CD4-positive, alpha-beta T cell (primary cell): ENCODE measurements at places on chromosomes 4 and X. TPM values are rescaled to one million over a fixed set of nuclear protein-coding genes. Genes with fewer than 3 reads are reported as not detected.
A peak's percentile ranks its signal among the peaks of the same experiment; 100 is the strongest.

The TCEAL2 gene
- total RNA-seq, result 0.59 TPM

The DAPP1 gene
- 8.3 TPM for total RNA-seq

The CCDC158 gene
- total RNA-seq, result not detected

The DGKK gene
- not detected for total RNA-seq

The ZCCHC18 gene
- total RNA-seq, result 3.8 TPM

The MAOB gene
- total RNA-seq, result not detected

The F9 gene
- total RNA-seq, result not detected

The LANCL3 gene
- total RNA-seq, result 0.11 TPM

The SPON2 gene
- 15.7 TPM for total RNA-seq

GRCh38 chr4:122776916-122777315, 44.4 kb downstream of the BBS12 start:
- no peaks in the 10 kb centered on the region for H3K27me3 ChIP-seq
- no peak overlapping the region for H3K27ac ChIP-seq
- H3K4me1 ChIP-seq, result no peaks in the 10 kb centered on the region
- no peak overlapping the region for H3K4me3 ChIP-seq
- H3K36me3 ChIP-seq, result no peaks in the 10 kb centered on the region

DNA sequence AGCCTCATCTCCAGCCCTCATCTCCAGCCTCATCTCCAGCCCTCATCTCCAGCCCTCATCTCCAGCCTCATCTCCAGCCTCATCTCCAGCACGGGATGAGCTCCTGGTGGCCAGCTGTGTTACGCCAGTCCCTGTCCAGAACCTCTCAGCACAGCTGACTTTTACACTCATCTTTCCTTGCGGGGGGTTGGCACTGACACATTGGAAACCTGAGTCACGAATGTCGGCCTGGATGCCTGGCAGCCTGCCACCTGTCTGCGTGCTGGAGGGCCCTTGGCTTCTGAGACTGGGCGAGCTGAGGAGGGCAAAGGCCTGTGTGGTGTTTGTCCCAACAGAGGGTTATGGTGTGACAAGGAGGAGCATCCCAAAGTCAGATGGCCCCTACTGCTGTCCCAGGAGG, 66.1 kb upstream of the HGFAC start:
- no peak for DNase-seq
- H3K27me3 ChIP-seq, result no peaks in the 10 kb centered on the region
- peaks cover 28% of the 10 kb centered on the region for H3K4me1 ChIP-seq
- no peak overlapping the region for H3K27ac ChIP-seq

- no peaks in the 10 kb centered on the region for H3K4me1 ChIP-seq
- H3K4me3 ChIP-seq, result no peak overlapping the region
- DNase-seq, result no peak
- no peaks in the 10 kb centered on the region for H3K27me3 ChIP-seq
Observed at GRCh38 chr4:184147858-184148737, 69.6 kb downstream of the ENPP6 start.

- no peak overlapping the region for H3K4me3 ChIP-seq
- no peaks in the 10 kb centered on the region for H3K36me3 ChIP-seq
- peak overlapping the region; percentile 63 for H3K27ac ChIP-seq
- H3K4me1 ChIP-seq, result peaks cover 70% of the 10 kb centered on the region
Observed at GRCh38 chrX:13082206-13083065, 38.0 kb upstream of the FAM9C start.

DNA sequence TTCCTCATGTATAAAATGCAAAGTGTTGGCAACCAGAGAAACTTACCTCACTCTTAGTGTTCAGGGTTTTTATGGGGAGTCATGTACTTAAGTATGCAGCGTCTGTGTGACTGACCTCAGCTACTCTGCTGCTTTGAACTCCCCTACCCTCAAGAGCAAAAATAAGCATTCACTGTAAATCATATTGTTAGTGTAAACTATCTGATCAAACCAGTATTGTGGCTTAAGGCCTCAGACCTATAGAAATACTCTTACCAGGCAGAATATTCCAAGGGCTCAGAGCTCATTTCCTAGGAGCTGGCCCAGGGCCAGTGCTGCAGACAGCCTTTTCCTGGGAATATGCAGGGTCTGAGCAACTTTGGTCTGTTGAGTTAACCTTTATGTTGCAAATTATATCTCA, 453.1 kb downstream of the CCSER1 start:
- H3K4me3 ChIP-seq, result no peak overlapping the region
- H3K4me1 ChIP-seq, result no peaks in the 10 kb centered on the region
- no peak overlapping the region for H3K27ac ChIP-seq
- no peaks in the 10 kb centered on the region for H3K27me3 ChIP-seq

DNA sequence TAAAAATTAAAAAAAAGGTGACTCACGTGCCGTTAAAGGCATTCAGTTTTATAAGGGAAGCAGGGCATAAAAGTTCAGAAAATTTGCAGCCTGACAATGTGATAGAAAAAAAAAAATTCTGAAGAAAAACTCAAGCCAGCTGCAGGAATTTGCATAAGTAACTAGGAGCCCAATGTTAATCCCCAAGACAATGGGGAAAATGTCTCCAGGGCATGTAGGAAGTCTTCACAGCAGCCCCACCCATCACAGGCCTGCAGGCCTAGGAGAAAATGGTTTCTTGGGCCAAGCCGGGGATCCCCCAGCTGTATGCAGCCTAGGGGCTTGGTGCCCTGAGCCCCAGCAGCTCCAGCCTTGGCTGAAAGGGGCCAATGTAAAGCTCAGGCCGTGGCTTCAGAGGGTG, 31.2 kb downstream of the CHM start:
- H3K27me3 ChIP-seq, result no peaks in the 10 kb centered on the region
- no peaks in the 10 kb centered on the region for H3K36me3 ChIP-seq
- peaks cover 3% of the 10 kb centered on the region for H3K4me1 ChIP-seq
- H3K4me3 ChIP-seq, result no peak overlapping the region
- no peak overlapping the region for H3K27ac ChIP-seq
- DNase-seq, result no peak

DNA sequence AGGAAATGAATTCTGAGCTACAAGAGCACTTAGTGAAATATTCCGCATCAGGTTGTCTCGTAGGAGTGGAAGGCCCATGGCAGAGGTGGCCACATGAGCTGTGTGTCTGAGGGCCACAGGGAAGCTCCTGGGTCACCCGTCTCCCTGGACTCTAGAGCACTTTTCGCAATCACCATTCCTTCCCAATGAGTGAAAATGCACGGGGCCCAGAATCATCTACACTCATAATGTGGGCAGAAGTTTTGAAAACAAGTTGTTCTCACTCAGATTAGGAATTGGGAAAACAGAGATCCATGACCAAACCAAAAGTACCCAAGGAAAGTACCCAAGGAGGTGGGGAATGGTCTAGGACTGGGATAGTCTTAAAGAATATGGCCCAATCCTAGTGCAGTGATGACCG, 94.4 kb downstream of the SCD5 start:
- H3K27me3 ChIP-seq, result peaks cover 4% of the 10 kb centered on the region
- H3K4me1 ChIP-seq, result no peaks in the 10 kb centered on the region
- no peak overlapping the region for H3K27ac ChIP-seq
- no peaks in the 10 kb centered on the region for H3K36me3 ChIP-seq
- H3K4me3 ChIP-seq, result no peak overlapping the region

GRCh38 chr4:56959100-56959499, 18.3 kb downstream of the NOA1 start:
- no peaks in the 10 kb centered on the region for H3K27me3 ChIP-seq
- H3K27ac ChIP-seq, result no peak overlapping the region
- no peak overlapping the region for H3K4me3 ChIP-seq
- peaks cover 12% of the 10 kb centered on the region for H3K36me3 ChIP-seq
- no peaks in the 10 kb centered on the region for H3K4me1 ChIP-seq

DNA sequence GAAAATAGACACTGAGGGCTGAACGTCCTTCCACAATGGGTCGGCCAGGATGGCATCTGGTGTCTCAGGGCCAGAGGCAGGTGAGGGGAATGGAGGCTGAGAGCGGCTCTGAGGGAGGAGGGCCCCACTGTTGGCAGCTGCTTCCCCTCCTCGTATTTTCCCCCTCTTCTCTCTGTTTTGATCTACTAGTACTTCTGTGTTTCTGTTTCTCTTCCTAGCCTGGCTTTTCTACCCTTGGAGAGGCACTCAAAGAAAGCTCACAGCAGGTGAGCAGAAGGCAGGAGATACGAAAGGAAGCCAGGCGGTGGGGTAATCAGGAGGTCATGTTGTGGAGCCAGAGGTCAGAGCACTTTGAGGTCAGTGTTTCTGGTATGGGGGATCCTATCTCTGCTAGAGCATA, 151.8 kb upstream of the GATB start:
- H3K4me3 ChIP-seq, result no peak overlapping the region
- no peak for DNase-seq
- no peaks in the 10 kb centered on the region for H3K4me1 ChIP-seq
- H3K36me3 ChIP-seq, result no peaks in the 10 kb centered on the region

- H3K4me3 ChIP-seq, result no peak overlapping the region
- H3K36me3 ChIP-seq, result no peaks in the 10 kb centered on the region
- DNase-seq, result no peak
- H3K27me3 ChIP-seq, result no peaks in the 10 kb centered on the region
Observed at GRCh38 chr4:138334346-138335016, 92.3 kb upstream of the SLC7A11 start.

GRCh38 chrX:150508451-150509367, 59.7 kb upstream of the MTM1 start:
- H3K36me3 ChIP-seq, result no peaks in the 10 kb centered on the region
- H3K27ac ChIP-seq, result no peak overlapping the region
- DNase-seq, result no peak
- no peak overlapping the region for H3K4me3 ChIP-seq
- no peaks in the 10 kb centered on the region for H3K27me3 ChIP-seq
- no peaks in the 10 kb centered on the region for H3K4me1 ChIP-seq

DNA sequence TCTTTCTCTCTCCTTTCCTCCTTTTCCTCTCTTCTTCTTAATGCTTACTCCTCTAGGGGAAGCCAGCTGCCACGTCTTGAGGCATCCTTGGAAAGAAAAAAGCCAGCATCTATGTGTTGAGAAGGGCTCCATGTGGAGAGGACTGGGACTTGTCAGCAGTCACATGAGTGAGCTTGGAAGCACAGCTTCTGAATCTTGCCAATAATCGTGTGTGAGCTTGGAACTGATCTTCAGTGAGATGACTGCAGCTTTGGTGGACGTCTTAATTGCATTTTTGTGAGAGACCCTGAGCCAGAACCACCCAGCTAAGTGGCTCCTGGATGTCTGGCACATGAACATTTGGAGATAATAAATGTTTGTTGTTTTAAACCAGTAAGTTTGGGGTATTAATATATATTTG, 371.7 kb downstream of the SLITRK2 start:
- no peaks in the 10 kb centered on the region for H3K4me1 ChIP-seq
- DNase-seq, result no peak
- H3K27ac ChIP-seq, result no peak overlapping the region
- no peaks in the 10 kb centered on the region for H3K36me3 ChIP-seq
- no peak overlapping the region for H3K4me3 ChIP-seq

DNA sequence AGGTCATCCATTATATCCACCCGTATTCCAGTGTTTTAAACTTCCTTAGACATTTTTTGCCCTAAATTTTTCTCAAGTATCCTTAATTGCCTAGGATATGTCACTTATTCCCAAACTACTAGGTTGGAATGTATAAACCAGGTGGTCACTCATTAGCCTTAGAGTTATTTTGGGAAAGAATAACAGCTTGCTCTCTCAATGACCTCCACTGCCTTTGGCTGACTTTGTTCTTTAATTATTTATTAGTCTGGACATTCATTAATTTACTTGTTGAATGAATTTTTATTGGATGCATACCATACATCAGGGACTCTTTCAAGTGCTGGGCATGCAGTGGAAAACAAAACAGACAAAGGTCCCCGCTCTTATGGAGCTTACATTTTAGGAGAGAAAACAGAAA, 609.3 kb upstream of the IGFBP7 start:
- no peak for DNase-seq
- H3K36me3 ChIP-seq, result no peaks in the 10 kb centered on the region
- H3K27me3 ChIP-seq, result no peaks in the 10 kb centered on the region
- no peak overlapping the region for H3K27ac ChIP-seq
- H3K4me1 ChIP-seq, result no peaks in the 10 kb centered on the region
- no peak overlapping the region for H3K4me3 ChIP-seq

GRCh38 chrX:30904632-30905031, 15.6 kb upstream of the TAB3 start:
- no peak overlapping the region for H3K4me3 ChIP-seq
- DNase-seq, result no peak
- H3K27me3 ChIP-seq, result no peaks in the 10 kb centered on the region
- H3K4me1 ChIP-seq, result no peaks in the 10 kb centered on the region

DNA sequence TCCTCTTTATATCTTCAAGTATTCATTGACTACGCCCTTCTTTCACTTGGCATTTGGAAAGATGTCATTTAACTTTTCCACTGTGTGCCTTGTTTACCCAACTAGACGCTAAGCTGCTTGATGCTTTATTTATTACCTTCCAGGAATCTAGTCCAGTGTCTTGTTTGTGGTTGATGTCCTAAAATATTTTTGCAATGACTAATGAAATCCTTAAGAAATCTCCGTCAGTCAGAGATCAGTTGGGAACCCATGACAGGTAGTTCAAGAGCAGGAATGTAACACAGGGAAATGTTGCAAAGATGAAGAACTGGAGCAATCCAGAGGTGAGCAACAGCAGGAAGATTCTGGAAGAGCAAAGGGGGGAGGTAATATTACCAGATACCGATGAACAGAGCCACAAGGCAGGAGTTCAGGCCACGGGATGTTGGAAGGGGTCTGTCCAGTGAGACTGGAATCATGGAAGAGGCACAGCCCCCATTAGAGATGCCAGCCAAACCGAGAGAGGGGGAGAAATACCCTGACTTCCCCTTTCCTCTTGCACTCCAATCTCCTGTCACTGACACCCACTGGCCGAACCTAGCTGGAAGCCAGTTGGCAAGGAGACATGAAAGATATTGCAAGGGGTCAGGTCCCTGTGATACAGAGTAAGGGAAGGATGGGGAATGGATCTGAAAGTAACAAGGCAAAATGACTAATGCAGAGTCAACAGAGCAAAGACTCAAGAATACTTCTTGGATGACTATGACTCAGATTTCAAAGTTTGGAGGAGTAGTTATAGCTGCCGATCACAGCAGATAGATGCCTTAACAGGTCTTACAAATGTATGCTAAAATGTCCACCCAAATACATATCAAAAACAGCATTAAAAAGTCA, 62.7 kb upstream of the PHKA2 start:
- no peaks in the 10 kb centered on the region for H3K4me1 ChIP-seq
- H3K27me3 ChIP-seq, result no peaks in the 10 kb centered on the region
- DNase-seq, result no peak
- no peak overlapping the region for H3K4me3 ChIP-seq
- no peaks in the 10 kb centered on the region for H3K36me3 ChIP-seq

DNA sequence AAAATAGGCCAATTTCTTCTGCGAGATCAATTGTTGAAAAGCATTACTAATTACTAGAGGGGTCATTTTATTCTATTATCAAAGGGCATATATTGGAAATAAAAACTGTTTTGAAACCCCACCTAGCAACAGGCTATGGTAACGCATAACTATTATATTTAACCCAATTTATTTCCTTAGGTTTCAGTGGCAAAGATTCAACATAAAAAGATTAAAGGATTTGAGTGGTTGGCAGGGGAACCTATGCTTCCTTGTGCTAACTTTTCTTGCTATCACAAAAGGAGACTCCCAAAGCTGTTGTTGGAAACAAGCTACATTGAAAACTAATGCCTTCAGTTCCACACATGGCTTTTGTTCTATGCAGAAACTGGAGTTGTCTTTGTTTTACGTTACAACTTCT, 166.9 kb upstream of the KLF3 start:
- no peaks in the 10 kb centered on the region for H3K27me3 ChIP-seq
- H3K36me3 ChIP-seq, result no peaks in the 10 kb centered on the region
- peaks cover 5% of the 10 kb centered on the region for H3K4me1 ChIP-seq
- no peak for DNase-seq

GRCh38 chr4:473570-474457, 25.1 kb downstream of the ZNF721 start:
- DNase-seq, result peak; percentile 89
- H3K27ac ChIP-seq, result peak overlapping the region; percentile 93
- no peaks in the 10 kb centered on the region for H3K27me3 ChIP-seq

- H3K27ac ChIP-seq, result no peak overlapping the region
- H3K4me1 ChIP-seq, result no peaks in the 10 kb centered on the region
- DNase-seq, result peak; percentile 9
- no peaks in the 10 kb centered on the region for H3K27me3 ChIP-seq
- no peaks in the 10 kb centered on the region for H3K36me3 ChIP-seq
Observed at GRCh38 chr4:100935090-100935489, 412.2 kb downstream of the PPP3CA start.
